ENCODE measurements at places on chromosomes 11 and 22. TPM values are rescaled to one million over a fixed set of nuclear protein-coding genes. Genes with fewer than 3 reads are reported as not detected.

Gene TREH
- total RNA-seq, result not detected

Gene SLC22A6
- not detected for total RNA-seq

Gene CENPM
- total RNA-seq, result 34.7 TPM

Gene NAALAD2
- not detected for total RNA-seq

Gene TMEM191C
- 1.4 TPM for total RNA-seq

Gene TMEM134
- total RNA-seq, result 30.7 TPM

Gene NELL1
- not detected for total RNA-seq

Gene KDM4D
- total RNA-seq, result 0.38 TPM

Gene KCNC1
- total RNA-seq, result not detected

Gene PHRF1
- total RNA-seq, result 85.7 TPM

Gene CCDC188
- 0.36 TPM for total RNA-seq

Gene RASSF10
- total RNA-seq, result not detected

Gene TSPAN18
- 0.26 TPM for total RNA-seq

Gene FJX1
- 1.8 TPM for total RNA-seq

Gene TEAD1
- 0.06 TPM for total RNA-seq

Gene OR51B2
- not detected for total RNA-seq

Gene NLRP6
- total RNA-seq, result 0.26 TPM

Gene ARHGAP20
- not detected for total RNA-seq

Gene RASL10A
- 2.0 TPM for total RNA-seq

Gene OR4C3
- total RNA-seq, result not detected

Gene CREB3L1
- total RNA-seq, result not detected

Gene CTSW
- 886 TPM for total RNA-seq

Gene ANKK1
- total RNA-seq, result 0.19 TPM

Gene OR51I1
- not detected for total RNA-seq

Gene GAL3ST1
- total RNA-seq, result not detected

Gene ANO1
- total RNA-seq, result not detected

Gene MS4A6A
- not detected for total RNA-seq

Gene HEPN1
- total RNA-seq, result not detected

Gene APOBEC3F
- total RNA-seq, result 21.7 TPM

Gene F2
- 0.17 TPM for total RNA-seq

Data from natural killer cell treated with Interleukin-12 subunit alpha and Interleukin-12 subunit beta and Interleukin-15 and Interleukin-18, amount 100 ng/mL, for 72 hours (primary cell).